Head of caudate nucleus (tissue), 42 donors: ENCODE measurements at places on chromosomes 4 and X.
A peak's percentile ranks its signal among the peaks of the same experiment; 100 is the strongest.

DNA sequence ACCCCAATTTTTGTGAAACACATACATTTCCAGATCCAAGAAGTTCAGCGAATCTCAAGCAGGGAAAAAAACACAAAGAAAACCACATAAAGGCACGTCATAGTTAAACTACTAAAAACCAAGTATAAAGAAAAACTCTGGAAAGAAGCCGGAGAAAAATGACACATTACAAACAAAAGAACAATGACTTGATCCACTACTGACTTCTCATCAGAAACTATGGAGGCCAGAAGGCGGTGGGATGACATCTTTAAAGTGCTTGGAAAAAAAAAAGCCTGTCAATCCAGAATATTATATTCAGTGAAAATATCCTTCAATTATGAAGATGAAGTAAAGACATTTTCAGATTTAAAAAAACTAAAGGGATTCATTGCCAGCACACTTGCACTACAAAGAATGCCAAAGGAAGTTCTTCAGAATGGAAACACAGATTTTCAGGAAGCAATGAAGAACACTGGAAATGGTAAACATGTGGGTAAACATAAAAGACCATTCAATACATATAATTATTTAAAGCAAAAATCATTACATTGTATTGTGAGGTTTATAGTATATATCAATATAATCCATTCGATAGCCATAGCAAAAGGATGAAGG lies 32.6 kb upstream of the PPP2R2C start:
- no peak for DNase-seq

- no peak for DNase-seq
These were observed 728 bp downstream of the UBA6 start for GRCh38 chr4:67700116-67700737.

DNA sequence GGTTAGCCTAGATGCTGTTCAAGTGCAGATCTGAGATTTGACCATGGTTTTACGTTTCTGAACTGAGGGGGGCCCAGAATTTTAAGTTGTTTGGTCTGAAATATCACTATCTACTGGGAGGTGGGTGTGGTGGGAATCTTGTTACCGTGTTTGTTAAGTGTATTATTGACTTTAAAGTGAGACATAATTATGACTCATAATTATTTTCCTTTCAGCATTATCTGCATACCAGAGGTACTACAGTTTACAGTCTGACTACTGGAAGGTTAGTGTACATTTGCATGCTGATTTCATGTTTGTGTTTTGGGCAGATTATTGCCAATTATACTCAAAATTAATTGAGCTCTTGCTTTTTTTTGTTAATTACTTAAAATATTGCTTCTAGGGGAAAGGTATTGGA lies 101.5 kb downstream of the KDM6A start:
- DNase-seq: no peak

DNA sequence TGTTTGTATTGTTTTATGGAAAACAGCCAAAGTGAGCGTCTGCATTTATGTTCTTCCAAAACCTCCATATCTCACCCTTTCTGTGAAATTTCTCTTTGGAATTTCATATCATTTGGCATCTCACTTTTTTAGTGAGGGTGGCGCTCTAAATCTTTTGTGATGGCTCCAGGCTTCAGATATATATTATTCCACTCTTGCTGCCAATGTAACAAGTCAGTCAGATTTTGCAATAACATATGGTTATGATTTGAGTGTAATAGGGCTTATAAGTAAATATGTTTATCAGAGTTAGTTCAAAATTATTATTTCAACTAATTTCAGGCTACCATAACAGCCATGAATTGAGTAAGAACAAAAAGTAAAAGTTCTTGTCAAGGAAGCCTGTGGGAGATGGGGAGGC lies 314.7 kb downstream of the PDGFC start:
- DNase-seq: no peak

DNA sequence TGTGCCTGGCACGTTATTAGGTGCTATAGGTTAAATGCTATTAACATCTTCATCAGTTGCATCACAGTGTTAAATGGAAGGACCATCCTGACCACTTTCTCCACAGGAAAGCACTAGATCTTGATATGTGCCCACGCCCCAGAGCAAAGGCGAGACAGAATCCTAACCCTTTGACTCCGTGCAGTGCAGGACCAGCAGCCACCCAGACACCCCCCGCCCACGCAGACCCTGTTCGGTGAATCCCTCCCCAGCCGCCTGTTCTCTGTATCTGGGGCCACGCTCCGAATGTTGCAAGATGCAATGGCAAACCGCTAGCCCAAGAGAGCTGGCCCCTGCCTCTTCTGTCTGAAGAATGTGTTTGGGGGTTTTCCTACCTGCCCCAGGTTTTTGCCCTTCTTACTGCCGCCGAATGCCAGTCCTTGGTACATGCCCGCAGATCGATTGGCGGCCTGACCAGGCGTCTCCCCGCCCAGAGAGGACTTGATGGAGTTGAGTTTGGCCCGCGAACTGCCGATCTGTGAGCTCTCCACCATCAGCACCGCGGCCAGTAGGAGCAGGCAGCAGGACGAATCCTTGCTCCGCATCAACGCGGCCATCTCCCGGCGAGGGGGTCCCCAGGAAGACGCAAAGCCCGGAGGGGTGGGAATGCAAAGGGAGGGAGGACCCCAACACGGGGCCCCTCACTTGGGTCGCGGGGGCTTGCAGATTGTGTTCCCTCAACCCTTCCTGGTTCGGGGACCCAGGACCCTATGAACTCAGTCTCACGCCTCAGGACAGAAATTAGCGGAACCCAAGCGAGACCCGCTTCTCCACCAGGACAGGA lies 906 bp downstream of the DKK2 start:
- DNase-seq: peak; percentile 41

GRCh38 chrX:129961180-129962083 lies 21.0 kb upstream of the BCORL1 start:
- DNase-seq: no peak

GRCh38 chrX:19446397-19446796 lies 68.9 kb downstream of the MAP3K15 start:
- no peak for DNase-seq

DNA sequence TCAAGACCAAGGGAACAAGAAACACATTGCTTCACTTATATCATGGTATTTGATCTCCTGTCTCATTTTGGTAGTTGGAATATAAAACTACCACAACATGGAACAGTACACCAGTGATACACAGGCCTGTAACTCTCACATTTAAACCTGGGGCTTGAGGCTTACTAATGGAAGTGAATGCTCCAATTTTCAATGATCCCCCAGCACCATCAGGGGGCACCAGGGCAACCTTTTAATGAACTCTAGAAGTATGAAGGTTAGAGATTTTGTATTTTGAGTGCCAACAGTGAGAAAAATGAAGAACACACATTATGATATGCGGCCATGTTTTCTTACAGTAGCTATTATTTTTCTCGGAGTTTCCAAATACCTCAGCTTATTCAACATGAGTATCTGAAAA lies 50.7 kb downstream of the C4orf33 start:
- no peak for DNase-seq

DNA sequence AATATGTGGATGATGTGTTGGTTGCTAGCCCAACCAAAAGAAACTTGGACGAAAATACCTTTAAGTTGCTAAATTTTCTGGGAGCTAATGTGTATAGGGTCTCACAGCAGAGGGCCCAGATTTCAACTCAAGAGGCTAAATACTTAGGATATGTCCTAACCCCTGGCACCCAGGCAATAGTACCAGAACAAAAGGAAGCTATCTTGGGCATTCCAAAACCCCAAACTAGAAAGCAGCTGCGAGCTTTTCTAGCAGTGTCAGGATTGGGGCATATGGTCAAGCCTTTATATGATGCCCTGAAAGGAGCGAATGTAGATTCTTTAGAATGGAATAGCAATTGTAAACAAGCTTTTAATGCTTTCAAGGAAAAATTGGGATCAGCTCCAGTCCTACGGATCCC lies 10.6 kb downstream of the CXCL2 start:
- DNase-seq: no peak

GRCh38 chr4:59770601-59771264 lies 1429.4 kb upstream of the ADGRL3 start:
- no peak for DNase-seq

GRCh38 chr4:16026160-16026761 lies 57.6 kb downstream of the PROM1 start:
- DNase-seq: no peak

GRCh38 chr4:101853691-101854090 lies 63.2 kb downstream of the BANK1 start:
- DNase-seq: no peak
